ENCODE measurements at places on chromosomes 5 and 9.

- peak; percentile 69 for DNase-seq
Observed at GRCh38 chr5:65100911-65101631, 332.3 kb downstream of the CWC27 start.

GRCh38 chr5:67732471-67732870 lies 483.1 kb upstream of the PIK3R1 start:
- DNase-seq, result no peak

DNA sequence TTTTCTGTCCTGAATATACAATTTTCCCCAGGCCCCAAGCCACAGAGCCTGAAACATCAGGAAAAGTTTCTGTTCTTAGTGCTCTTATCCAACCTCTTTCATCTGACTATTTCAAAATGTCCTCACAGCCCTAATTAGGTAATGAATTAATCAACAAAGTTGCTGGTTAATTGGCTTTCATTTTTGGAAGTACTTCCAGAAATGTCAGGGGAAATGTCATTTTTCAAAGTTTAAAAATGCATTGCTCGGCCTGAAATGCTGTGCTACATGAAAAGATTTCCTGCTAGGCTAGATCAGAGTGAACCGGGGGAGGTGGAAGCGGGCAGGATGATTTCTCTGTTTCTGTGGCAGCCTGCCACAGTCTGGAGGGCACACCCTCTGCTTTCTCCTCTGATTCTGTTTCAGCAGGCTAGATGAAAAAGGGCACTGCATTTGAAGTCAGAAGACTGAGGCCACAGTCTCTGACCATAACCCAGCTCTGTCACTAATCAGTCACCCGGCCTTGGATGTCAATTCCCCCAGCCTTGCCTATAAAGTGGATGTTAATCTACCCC lies 55.9 kb upstream of the BARX1 start:
- DNase-seq, result no peak

DNA sequence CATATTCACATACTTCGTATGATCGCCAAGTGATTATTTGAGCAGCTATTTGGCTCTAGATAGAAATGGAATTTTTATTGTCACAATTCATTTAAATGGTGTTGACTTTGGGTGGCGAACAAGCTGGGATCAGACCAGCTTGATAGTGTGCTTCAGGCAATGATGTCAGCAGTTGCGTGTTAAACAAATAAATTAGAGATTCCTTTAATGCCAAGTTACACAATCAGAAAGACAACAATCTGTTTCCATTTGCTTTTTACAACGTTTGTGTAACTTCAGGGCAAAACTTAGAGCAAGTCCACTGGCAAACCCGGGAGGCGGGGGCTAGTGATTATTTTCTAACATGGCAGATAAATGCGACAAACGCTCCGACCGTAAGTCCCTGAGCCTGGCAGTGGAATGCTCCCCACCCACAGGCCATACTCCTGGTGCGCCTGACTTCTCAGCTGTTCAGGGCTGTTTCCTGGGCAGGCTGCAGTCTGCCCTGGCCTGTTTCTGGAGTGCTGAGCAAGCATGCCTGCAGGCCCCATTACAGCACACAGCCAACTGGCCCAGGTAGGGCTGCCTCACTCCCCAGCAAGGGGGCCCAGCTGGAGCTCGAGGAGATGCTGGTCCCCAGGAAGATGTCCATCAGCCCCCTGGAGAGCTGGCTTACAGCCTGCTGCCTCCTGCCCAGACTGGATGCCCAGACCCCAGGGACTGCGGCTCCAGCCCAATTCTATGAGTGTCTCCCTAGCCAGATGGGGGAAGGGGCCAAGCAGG lies 88.7 kb downstream of the BASP1 start:
- DNase-seq, result peak; percentile 93

GRCh38 chr9:6897207-6897822 lies 139.5 kb downstream of the KDM4C start:
- no peak for DNase-seq

GRCh38 chr5:116454417-116454927 lies 120.2 kb downstream of the SEMA6A start:
- peak; percentile 99 for DNase-seq

GRCh38 chr9:116365056-116365471 lies 211.5 kb downstream of the PAPPA start:
- DNase-seq, result peak; percentile 79

DNA sequence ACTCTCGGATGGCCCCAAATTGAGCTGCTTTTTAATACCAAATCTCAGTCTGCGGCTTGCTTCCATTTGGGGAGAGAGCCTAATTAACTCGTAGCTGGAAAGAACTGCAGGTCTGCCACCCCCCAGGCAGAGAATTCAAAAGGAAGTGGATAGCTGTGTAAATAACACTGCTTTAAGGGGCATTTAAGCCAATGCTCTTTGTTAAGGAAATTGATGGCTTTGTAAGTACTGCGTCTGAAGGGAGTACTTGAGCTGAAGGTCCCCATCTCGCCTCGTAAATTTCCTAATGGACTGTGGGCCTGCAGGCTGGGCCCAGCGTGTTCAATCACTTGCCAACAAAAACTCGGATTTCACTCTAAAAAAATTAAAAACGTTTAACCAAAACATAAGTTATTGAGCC lies 132.7 kb downstream of the PAPPA start:
- DNase-seq, result no peak

DNA sequence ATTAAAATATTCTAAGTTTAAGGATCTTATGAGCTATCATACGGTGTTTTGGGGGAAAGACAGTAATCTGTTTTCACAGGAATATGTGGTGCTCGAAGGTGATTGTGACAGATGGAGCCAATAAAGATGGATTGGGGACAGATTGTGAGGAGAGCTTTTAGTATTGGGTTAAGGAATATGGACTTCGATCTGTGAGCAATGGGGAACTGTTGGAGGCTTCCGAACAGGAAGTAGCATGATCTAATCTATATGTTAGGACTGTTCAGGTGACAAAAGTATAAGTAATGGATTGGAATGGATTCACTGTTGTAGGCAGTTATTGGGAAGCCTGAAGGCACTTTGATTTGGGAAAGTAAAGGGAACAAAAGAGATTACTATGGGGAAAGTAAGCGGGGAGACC lies 7.4 kb upstream of the ELL2 start:
- DNase-seq, result no peak

DNA sequence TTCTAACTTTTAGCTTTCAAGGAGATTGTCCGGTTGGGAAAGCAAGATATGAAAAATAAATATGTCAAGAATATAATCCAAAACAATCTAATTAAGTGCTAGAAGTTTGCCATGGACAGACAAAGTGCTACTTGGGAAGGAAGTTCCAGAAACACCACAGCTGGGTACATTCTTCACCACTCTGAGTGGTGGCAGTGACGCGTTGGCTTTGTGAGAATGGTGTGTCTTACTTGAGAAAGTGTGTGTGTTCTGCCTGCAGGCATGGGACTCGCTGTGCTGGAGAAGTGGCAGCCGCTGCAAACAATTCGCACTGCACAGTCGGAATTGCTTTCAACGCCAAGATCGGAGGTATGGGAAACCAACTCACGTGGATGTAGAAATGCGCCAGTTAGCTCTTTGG lies 177.2 kb downstream of the PCSK5 start:
- DNase-seq, result peak; percentile 8

DNA sequence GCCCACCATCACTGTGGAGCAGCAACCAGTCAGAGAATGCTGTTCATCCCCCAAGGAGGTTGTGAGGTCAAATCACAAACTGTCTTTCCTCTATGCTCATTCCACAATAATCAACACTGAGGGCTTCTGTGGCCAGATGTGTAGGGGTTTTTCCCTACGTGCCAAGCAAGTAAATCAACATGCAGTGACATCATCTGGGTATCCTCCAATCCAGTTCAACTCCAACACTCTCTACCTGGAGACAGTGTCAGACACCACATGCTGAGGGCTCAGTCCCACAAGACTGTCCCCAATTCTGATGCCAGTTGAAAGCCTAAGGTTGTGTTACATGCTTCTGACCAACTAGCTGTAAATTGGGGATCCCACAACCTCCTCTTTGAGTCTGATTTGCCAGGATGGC lies 57.3 kb upstream of the DMRT1 start:
- no peak for DNase-seq

DNA sequence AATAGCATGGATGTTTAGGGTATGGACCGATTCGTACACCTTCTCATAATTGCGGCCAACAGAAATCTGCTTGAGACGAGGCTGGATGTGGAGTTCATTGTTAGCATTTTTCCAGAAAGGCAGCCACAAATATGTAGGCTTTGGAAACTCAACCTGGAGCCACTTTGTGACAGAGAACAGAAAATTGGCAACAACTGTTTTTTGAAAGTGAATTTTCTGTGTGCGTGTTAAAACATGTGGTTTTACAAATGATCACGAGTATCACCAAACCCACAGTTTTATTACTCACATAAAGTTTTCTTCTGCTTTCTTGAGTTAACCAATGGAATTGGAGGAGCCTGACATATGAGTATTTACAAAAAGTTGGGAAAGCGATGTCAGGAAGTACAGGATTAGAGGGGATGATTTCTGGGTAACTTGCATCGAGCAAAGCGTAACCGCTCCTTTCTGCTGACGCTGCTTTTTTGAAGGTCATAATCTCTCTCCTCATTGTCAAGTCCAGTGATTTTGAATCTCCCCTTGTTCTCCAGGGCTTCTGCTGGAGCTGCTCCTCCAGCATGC lies 138.5 kb upstream of the TAF11L2 start:
- DNase-seq, result peak; percentile 98

All from H4 (cell line).